Large intestine (tissue), 12 donors: ENCODE measurements at places on chromosomes 12 and 14. TPM values are rescaled to one million over a fixed set of nuclear protein-coding genes. Genes with fewer than 3 reads are reported as not detected.

Gene EXD2
- 22.9 TPM for polyA plus RNA-seq

Gene CIPC
- 22.0 TPM for polyA plus RNA-seq

Gene RNASE3
- 0.18 TPM for polyA plus RNA-seq

Gene KRT86
- 0.97 TPM for polyA plus RNA-seq

- DNase-seq: peak; percentile 67
Observed at GRCh38 chr12:54082397-54082892, 28.8 kb downstream of the HOXC4 start.

DNA sequence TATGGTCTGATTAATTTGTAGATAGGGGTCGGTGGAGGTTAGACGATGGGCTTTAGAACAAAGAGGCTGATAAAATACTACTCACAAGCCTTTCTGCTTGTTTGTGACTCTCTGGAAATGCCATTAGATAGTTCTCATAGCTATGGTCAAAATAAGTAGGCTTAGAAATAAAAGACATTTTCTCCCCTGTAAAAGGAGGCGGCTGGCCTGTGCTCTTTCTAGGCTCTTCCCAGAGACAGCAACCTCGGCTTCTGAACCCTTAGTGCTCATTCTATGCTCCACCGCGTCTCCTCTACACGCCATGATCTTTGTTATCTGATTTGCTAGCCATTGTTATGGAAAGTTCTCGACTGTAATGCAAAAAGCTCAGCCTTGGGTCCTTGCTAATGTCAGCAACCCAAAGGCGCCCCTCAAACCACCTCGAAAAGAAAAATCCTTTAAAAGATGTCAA, 64.5 kb downstream of the CRADD start:
- no peak for DNase-seq

GRCh38 chr12:6386038-6386437, 2.1 kb downstream of the LTBR start:
- DNase-seq: no peak

GRCh38 chr14:29463727-29464395, 463.8 kb downstream of the PRKD1 start:
- DNase-seq: no peak

DNA sequence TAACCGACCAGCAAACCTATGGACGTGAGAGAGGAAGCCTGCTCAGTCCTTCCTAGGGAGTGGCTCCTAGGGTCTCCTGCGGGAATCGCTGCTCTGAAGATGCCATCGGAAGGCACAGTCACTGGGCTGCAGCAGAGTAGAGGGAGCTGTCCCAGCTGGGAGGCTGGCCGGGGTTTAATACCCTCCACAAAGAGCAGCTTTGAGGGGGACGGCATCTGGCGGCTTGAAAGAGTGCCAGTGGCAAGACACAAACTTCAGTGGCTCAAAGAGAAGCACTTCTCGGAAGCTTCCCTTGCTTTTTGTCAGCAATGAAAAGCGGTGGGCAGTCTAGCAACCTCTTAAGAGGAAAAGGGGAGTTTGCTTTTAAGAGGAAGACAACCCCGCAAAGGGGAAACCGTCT, 114.6 kb downstream of the TMEM132C start:
- no peak for DNase-seq

- DNase-seq: no peak
Observed at GRCh38 chr12:84756961-84757360, 155.6 kb downstream of the SLC6A15 start.

DNA sequence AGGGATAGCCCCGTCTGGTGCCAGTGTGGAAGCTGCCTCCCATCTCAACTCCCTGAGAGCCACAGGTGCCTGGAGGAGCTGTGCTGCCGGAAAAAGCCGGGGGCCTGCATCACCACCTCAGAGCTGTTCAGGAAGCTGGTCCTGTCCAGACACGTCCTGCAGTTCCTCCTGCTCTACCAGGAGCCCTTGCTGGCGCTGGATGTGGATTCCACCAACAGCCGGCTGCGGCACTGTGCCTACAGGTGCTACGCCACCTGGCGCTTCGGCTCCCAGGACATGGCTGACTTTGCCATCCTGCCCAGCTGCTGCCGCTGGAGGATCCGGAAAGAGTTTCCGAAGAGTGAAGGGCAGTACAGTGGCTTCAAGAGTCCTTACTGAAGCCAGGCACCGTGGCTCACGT, 25.5 kb upstream of the P2RX4 start:
- no peak for DNase-seq

- no peak for DNase-seq
Observed at GRCh38 chr12:49529414-49529813, 9.4 kb upstream of the KCNH3 start.

- DNase-seq: no peak
Observed at GRCh38 chr12:57764662-57765002, 2.2 kb downstream of the CYP27B1 start.
